NCI-H510A (cell line): ENCODE measurements at places on chromosomes 12 and 14.

- no peak for DNase-seq
These were observed 93.7 kb upstream of the EEA1 start for GRCh38 chr12:93022603-93023340.

DNA sequence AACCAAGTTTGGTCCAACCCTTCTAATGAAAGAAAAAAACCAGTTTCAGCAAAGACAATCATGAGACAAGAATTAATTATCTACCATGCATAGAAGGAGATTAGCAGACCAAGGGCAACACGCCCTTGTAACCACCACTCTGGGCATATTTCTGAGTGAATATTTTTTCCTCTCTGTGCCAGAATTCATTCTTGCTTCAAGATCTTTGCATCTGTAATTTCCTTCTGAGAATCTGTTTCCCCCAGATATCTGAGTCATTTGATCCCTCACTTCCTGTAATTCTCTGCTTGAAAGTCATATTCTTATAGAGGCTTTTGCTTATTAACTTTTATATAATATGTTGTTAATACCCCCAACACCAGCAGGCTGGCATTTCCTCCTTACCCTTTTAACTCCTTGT, 243.7 kb downstream of the SLC16A7 start:
- no peak for DNase-seq

DNA sequence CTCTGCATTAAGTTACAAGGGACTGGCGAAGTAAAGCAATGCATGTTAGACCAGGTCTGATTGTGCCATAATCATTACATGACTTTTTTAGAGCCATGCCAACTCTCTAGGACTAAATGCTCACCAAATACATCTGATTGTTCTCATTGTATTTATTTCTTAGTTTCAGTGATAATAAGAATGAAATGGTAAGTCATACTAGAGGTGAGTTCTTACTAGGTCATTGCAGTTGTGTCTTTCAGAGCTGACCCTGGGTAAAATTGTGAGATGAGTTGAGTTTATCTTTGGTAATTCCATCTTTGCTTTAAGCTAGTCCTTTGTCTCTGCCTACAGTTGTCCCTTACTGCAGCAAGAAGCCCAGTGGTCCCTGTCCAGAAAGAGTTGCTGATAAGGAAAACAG, 73.2 kb downstream of the PRKCH start:
- DNase-seq: no peak

GRCh38 chr12:22628228-22628627, 3.3 kb downstream of the ETNK1 start:
- no peak for DNase-seq

DNA sequence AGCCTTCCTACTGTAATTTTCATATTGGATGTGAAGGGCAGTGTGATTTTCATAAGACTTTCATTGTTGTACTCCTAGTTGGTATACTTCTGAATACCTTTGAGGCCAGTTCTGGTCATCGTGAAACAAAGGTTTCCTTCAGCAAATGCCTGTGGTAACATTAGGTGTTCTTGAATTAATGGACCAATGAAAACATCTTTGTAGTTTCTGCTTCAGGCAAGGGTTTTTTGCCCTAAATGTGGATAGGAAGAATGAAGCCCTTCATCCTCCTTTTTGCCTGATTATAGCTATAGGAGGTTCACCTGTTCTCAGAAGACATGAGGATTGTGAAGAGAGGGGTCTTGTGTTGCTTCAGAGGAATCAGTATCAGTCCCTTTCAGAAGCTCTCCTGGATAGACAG, 60.7 kb downstream of the PTPN11 start:
- DNase-seq: no peak
